Glutamatergic neuron (in vitro differentiated cells): ENCODE measurements at places on chromosomes 5 and 9. TPM values are rescaled to one million over a fixed set of nuclear protein-coding genes. Genes with fewer than 3 reads are reported as not detected.
A peak's percentile ranks its signal among the peaks of the same experiment; 100 is the strongest.

DNA sequence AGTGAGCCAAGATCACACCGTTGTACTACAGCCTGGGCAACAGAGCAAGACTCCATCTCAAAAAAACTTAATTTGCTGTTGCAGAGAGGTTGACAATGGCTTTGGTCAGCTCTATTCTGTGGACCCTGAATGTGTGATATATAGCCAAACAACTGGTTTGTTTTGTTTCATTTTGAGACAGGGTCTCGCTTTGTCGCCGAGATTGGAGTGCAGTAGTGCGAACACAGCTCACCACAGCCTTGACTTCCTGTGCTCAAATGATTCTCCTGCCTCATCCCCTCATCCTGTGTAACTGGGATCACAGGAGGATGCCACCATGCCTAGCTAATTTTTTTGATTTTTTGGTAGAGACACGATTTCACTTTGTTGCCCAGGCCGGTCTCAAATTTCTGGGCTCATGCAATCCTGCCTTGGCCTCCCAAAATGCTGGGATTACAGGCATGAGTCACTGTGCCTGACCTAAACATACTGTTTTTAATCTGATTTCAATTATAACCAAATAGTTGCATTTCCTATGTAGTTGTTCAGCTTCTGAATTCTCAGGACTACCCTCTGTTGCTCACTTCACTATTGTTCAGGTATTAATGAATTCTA, 9.8 kb downstream of the RNF183 start:
- DNase-seq = no peak

GRCh38 chr5:177984584-177985206, 11.3 kb downstream of the PROP1 start:
- no peak for DNase-seq

- DNase-seq = no peak
Measured at GRCh38 chr5:17897776-17898175, 263.5 kb downstream of the TAF11L14 start.

- no peak for DNase-seq
Measured at GRCh38 chr9:129235041-129235930, 57.2 kb upstream of the IER5L start.

The CDX1 gene
- total RNA-seq = not detected

The TAF1L gene
- not detected for total RNA-seq

GRCh38 chr5:160089531-160089930, 29.7 kb downstream of the PWWP2A start:
- DNase-seq = no peak

DNA sequence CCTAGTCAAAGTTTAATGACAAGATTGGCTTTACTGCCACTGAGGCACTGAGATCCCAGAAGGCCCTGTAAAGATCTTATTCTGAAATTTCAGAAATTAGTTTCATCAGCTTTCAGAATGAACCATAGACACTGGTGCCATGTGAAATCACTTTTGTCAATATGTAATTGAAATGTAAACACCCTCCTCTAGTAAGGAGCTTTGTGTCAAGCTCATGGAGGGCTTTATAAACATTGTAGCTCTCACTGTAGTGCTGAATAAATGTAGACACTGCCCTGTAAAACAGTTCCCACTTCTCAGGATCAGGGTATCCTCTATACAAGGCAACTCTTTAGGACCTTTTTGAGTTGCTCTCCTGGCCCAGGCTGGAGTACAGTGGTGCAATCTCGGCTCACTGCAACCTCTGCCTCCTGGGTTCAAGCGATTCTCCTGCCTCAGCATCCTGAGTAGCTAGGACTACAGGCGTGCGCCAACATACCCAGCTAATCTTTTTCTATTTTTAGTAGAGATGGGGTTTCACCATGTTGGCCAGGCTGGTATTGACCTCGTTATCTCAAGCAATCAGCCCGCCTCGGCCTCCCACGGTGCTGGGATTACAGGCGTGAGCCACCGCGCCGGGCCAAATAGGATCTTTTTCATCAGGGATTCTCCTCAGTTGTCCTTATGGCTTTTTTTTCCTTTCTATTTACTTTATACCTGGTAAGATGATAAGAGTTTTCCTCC, 1823.9 kb upstream of the CDH9 start:
- DNase-seq = no peak

The ACOT12 gene
- not detected for total RNA-seq

DNA sequence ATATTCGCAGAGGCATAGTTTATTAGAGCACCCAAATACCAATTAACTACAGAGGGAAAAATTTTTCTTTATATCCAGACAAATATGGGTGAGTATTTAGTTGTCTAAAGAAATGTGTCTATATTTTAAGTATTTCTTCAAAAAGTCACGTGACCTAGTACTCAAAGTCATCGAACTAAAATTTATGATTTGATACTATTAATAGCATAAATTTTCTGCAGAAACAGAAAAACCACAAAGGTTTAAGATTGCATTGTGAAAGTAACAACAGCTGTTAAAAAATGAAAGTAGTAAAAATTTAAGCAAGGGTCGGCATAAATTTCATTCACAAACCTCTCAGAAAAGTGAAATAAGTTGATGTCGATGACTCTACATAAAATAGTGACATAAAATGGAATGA, 323.9 kb upstream of the RORB start:
- no peak for DNase-seq

GRCh38 chr9:116267021-116267420, 113.4 kb downstream of the PAPPA start:
- DNase-seq = no peak

The GALT gene
- total RNA-seq = 57.5 TPM

GRCh38 chr9:116447934-116448333, 239.2 kb upstream of the TRIM32 start:
- DNase-seq = no peak

DNA sequence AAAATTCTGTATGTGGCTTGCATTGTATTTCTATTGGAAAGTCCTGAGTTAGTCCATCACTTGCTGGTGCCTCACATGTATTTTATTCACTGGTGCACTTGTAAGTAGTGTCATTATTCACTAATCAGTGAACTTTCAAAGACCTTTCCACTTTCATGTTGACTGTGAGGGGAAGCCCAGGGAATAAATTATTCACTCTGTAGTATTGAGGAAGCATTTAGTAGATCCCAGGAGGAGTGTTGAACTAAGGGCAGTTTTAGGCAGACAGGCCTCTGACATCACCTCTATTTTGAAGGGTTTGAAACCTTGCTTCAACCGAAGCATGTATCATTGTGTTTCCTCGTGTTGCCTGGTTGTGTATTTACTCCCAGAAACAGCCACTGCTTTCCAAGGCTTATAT, 705.4 kb upstream of the RIOK2 start:
- no peak for DNase-seq

DNA sequence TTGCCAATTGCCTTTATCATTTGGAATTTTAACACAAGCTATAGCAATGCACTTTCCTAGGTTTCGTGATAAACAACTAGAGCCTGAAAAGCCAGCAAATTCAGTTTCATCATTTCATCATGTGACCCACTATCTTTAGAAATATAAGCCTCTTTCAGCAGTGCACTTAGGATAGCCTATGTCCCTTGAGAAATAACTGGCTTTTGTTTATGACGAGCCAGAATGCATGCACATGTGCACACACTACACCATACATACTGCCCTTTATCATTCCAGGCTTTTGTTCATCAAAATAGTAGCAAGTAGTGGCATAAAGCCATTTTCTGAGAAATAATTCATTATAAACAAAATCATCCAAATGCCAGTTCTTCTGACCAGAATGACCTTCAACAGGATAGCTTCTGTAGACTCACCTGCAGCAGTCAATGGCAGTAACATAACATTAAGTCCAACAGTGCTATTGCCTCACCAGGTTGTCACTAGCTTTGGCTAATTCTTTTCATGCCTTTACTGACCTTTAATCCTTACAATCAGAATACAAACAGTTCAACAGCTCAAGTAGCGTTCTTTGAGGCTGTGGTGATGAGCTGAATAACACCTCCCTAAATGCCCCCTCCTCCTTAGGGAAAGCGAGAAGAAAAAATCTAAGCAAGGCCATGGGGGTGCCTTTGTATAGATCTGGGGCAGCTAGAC, 132.3 kb upstream of the SMARCA2 start:
- DNase-seq = no peak

- DNase-seq = peak; percentile 7
Measured at GRCh38 chr9:132184124-132184523, 22.3 kb downstream of the NTNG2 start.

The TTC23L gene
- 1.2 TPM for total RNA-seq

DNA sequence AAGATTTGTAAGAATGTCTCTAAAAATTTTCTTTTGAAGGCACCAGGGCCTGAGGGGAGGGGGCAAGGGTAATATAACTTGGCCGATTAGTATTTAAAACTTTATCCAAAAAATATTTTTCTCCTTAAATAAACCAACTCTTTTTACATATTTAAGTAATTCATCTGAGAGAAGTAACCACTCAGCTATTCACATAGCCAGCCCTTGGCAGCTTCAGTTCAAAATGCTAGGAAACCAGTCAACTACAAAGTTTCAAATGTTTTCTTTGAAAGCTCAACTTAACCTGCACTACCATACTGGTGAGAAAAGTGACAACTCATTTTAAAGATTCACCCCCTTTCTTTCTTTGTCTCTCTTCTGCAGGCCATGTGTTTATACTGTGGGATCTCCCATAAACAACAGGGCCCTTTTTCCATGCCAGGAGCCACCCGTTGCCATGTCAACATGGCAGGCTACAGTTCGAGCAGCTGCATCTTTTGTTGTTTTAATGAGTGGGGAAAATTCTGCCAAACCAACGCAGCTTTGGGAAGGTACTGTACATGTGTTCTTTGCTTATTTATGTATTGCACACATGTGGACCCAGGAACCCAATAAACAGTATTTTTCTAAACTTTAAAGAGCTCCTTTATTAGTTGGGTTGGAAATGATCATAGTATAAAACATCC, 46.3 kb downstream of the AOPEP start:
- no peak for DNase-seq

GRCh38 chr5:33595303-33595702, 154.5 kb downstream of the TARS1 start:
- DNase-seq = no peak

- DNase-seq = no peak
Measured at GRCh38 chr5:141491323-141492167, 2.7 kb downstream of the PCDHGC5 start.

The ERCC6L2 gene
- 51.3 TPM for total RNA-seq

DNA sequence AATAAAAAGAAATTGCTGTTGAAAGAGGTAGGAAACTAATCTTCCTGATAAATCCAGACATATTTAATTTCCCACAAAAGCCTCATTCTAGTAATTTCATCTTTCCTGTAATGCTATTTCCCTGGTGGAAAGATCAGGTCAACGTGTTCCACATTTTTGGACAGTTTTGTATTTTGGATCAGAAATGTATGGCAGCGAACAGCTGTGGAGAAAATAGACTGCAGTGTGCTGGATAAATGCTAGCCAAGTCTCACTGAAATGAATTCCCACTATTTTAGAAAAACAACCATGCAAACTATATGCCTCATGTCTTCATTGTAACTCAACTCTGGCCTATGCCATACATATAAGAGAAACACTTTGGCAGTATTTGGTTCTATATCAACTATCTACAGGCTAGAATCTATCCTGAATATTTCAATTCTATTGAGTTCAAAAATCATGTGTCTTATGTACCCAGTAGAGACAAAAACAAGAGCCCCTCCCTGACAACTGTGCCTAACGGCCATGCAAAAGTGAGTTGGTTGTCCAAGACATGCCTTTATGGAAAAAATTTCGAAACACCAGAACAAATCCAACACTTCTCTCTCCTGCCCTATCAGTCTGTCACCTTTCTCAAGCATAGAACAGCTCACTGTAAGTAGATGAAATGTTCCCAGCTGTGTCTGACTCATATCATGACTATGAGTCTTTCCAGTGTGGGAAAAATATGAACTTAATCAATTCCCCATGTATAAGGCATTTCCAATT, 191.3 kb upstream of the NREP start:
- DNase-seq = no peak

- DNase-seq = no peak
Measured at GRCh38 chr9:121259935-121260334, 8.0 kb upstream of the GSN start.

GRCh38 chr5:95808686-95809413, 13.7 kb downstream of the GLRX start:
- DNase-seq = peak; percentile 52
